ENCODE measurements at places on chromosomes 3 and 15.

- no peak for DNase-seq
Measured at GRCh38 chr3:36317915-36318314, 62.4 kb upstream of the STAC start.

DNA sequence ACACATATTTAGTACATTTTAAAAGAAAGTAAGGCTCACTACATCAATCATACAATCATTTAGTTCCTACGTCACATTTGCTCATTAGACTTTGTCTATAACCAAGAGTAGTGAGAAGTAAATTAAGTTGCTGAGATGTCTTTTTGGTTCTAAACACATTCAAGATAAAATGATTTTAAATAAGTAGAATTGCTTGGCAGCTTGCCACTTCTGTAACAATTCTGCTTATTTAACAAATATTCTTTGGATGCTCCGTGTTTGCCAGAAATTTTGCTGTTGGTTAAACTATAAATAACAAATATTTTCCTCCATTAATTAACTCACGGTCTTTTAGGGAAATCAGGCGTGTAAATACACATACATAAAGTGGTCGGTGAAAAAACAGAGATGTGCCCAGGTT lies 18.3 kb downstream of the SUCNR1 start:
- DNase-seq: no peak

GRCh38 chr3:43206632-43207031 lies 79.7 kb upstream of the SNRK start:
- no peak for DNase-seq

- DNase-seq: no peak
Measured at GRCh38 chr3:67382536-67382935, 271.9 kb downstream of the SUCLG2 start.

- DNase-seq: no peak
Measured at GRCh38 chr15:51281368-51281967, 56.9 kb downstream of the CYP19A1 start.

GRCh38 chr15:47398132-47398531 lies 319.2 kb upstream of the SEMA6D start:
- no peak for DNase-seq

GRCh38 chr3:152355744-152356665 lies 87.3 kb downstream of the MBNL1 start:
- no peak for DNase-seq

DNA sequence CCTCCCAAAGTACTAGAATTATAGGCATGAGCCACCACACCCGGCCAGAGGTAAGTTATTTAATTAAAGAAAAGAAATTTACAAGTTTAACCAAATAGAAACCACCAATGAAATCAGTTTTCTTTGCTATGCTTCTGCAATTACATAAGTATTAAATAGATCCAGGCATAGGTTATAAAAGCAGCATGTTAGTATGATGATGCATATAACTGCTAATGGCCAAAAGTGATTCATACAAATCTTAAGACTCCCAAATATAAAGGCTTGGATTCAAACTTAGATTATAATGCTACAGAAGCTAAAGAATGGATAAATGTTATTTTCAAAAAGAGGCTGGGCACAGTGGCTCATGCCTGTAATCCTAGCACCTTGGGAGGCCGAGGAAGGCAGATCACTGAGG lies 32.8 kb upstream of the HDC start:
- DNase-seq: no peak

GRCh38 chr15:56942118-56942517 lies 23.7 kb downstream of the TCF12 start:
- no peak for DNase-seq

DNA sequence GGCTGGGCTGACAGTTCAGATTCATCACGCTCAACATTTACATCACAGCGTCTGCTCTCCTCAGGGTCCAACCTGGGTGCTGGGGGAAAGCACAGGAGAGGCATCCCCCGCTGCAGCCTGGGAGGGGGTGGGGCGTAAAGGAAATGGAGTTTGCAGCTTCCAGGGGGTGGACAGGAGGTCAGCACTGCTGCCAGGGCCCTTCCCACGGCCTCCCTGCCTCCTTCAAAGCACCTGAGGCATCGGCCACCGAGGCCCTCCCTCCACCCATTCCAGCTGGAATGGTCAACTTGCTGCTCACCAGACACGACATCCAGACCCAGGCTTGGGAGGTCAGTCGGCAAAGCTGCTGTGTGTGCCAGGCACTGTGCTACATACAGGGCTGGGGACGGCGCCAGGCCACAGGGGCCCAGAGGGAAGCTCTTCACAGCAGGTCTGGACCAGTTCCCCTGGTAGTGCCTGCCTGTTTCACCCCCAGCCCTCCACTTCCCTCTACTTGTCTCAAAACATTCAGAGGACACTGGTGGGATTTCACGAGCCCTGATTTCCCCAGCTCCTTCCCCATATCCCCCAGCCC lies 120.7 kb downstream of the ANP32A start:
- DNase-seq: no peak

DNA sequence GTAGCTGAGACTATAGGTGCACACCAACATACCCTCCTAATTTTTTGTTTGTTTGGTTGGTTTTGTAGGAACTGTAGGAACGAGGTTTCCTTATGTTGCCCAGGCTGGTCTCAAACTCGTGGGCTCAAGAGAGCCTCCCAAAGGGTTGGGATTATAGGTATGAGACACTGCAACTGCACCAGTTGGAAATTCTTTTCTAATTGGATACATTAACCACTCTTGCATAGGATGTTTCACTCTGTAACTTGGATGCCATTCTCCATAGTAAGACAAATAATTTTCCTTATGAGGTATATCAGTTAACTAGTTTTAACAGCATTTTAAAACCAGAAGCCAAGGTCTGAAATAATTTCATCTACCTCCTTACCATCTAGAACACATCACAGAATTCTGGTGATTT lies 6.7 kb upstream of the ALCAM start:
- DNase-seq: no peak

GRCh38 chr15:46525984-46526725 lies 891.3 kb downstream of the SQOR start:
- no peak for DNase-seq

DNA sequence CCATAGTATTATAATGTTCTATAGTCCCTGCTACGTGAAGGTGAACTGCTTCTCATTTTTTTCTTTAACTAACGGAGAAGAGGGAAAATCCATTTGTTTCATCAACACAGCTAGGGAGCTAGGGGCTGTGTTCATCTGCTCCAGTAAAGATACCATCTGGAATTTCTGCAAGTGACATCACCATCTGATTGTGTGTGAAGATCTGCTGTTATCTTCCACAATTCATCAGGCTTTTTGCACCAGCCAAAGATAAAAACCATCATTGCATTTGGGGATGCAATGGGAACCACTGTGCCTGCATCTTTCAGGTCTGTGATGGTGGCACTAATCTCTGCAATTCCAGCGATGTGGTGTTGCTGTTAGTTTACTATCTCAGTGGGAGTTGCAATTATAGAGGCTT lies 35.5 kb upstream of the NOX5 start:
- DNase-seq: no peak

GRCh38 chr15:96335411-96336024 lies 5.0 kb downstream of the NR2F2 start:
- DNase-seq: no peak

GRCh38 chr3:13496879-13497278 lies 16.8 kb downstream of the HDAC11 start:
- DNase-seq: no peak

GRCh38 chr3:156688632-156689452 lies 14.5 kb downstream of the TIPARP start:
- DNase-seq: no peak

GRCh38 chr3:10379161-10379560 lies 58.2 kb upstream of the SEC13 start:
- DNase-seq: no peak

DNA sequence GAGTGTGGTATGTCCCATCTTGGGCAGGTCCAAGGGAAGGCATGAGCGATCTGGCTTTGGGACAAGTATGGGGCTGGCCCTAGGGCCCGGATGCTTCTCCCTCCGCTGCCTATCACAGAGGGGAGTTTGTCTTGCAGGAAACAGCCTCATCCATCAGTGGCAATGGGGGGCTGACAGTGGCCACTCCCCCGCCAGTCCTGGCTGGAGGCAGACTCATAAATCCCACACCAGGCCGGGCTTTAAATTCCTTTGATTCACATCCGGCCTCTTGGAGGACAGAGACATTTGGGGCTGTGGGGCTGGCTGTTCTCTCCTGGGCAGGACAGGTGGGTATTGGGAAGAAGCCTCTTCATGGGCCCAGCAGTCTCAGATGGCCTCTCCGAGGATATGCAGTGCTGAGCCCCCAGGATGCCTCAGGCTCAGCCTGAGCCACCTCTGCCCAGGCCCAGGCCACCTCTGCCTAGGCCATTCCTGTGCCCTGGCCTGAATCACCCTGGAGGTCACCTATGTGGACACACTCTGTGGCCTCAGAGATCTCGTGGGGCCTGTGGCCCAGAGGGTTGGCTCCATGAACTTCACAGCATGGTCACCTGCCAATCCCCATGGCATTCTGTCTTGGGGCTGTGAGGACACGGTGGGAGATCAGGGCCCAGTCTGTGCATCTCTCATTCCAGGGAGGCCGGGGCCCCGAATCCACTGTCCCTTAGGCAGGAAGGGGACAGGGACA lies 84.2 kb upstream of the GOLGA6L4 start:
- no peak for DNase-seq

- no peak for DNase-seq
Measured at GRCh38 chr3:43753741-43754715, 63.3 kb downstream of the ABHD5 start.

DNA sequence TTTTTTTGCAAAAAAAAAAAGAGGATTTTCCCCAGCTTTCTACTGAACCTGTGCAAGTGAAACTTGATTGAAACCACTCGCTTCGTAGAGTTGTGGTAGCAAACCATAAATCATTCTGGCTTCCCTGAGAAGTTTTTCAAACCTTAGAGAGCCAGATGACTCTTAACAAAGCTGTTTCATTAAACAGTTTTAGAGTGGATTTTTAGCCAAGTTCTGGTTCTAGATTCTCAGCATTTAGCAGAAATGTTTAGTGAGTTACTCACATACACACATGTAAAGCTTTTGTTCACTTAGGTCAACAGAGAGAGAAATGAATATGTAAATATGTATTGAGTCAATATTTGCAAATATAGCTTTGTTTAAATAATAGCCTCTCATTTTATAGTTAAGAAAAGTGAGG lies 18.1 kb upstream of the CCR9 start:
- DNase-seq: no peak

DNA sequence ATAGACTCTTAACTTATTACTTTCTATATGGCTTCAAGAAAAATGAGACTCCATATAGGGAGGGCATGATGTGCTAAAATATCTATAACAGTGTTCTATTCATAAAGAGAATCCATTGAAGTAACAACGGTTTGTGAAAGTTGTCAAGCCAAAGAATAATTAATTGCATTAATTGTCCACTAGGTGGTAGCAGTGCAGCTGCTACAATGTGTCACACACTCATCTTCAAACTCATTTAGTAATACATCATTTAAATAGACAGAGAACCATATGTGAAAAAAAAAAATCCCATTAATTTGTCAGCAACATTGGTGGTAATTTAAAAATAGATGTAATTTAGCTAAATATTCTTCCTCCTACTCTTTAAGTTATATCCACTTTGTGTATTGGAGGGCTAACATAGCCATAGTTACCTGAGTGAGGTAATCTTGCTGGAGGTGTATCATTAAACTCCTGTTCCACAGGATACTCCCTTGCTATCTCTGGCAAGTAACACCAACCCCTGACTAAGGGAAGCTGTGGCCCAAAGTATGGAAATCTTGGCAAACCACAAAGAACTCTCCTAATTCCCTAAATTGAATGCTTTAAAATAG lies 3.7 kb upstream of the CPA3 start:
- DNase-seq: no peak

GRCh38 chr15:51888593-51889195 lies 59.2 kb downstream of the TMOD3 start:
- DNase-seq: no peak

GRCh38 chr3:65714134-65714533 lies 324.6 kb downstream of the MAGI1 start:
- DNase-seq: no peak

- no peak for DNase-seq
Measured at GRCh38 chr3:77373619-77374018, 333.7 kb downstream of the ROBO2 start.

GRCh38 chr3:104316118-104316517 lies 1050.6 kb upstream of the ALCAM start:
- DNase-seq: no peak

DNA sequence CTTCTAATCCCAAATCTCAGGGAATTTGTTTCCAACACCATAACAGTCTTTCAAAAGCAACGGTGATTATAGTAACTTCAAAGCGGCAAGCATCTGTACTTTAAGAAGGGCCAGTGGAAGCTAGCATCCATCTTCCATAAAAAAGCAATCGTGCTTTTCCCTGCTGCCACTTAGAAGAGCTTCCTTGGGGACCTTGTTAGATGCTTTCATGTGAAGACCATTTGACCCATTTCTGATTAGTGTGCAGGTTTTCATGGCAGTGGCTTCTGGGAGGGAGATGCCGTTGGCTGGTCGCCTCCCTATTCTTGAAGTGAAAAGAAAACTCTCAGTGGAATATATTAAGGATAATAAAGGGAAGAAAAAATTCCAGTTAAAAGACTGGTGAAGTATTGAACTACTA lies 354.1 kb downstream of the ROBO2 start:
- no peak for DNase-seq

- no peak for DNase-seq
Measured at GRCh38 chr3:193132964-193133363, 108.1 kb upstream of the PLAAT1 start.

GRCh38 chr3:131020122-131020693 lies 6.4 kb downstream of the ASTE1 start:
- DNase-seq: no peak

DNA sequence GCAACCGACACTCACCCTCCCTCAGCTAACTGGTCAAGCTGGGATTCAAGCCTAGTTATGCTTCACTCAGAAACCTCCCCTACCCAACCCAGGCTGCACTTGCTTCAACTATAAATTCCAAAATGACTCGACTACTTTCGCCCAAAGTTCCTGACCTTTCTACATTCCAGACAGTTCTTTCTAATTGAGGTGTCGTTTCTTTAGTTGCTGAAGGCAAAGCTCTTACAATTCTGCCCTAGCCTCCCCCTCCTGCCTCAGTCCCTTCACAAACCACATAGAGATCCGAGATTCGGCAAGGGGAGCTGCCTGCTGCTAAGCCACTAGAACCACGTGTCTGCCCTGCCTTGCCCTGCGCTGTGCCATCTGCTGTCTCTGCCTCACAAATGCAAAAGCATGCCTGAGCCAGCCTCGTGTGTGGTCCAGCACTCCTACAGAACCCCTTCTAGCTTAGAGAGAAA lies 74.7 kb upstream of the SH3GL3 start:
- DNase-seq: no peak

- no peak for DNase-seq
Measured at GRCh38 chr3:15815696-15816095, 17.9 kb upstream of the ANKRD28 start.

- DNase-seq: no peak
Measured at GRCh38 chr3:37279856-37280255, 105.5 kb upstream of the LRRFIP2 start.

Data from stimulated activated CD4-positive, alpha-beta T cell treated with anti-CD3 and anti-CD28 coated beads, Interleukin-1b, Interleukin-23, amount 100 ng/mL, for 1 hour (primary cell).